Epithelial cell of prostate (primary cell): ENCODE measurements at places on chromosomes 3 and 15.

GRCh38 chr15:75198560-75199356 is 2.9 kb upstream of the C15orf39 start:
- no peak for DNase-seq

GRCh38 chr3:10930666-10931040 is 61.9 kb upstream of the SLC6A1 start:
- no peak for DNase-seq

- no peak for DNase-seq
Observed at GRCh38 chr3:17336291-17336690, 406.1 kb downstream of the TBC1D5 start.

- DNase-seq: no peak
Observed at GRCh38 chr3:172766241-172766640, 15.7 kb downstream of the ECT2 start.

GRCh38 chr3:11228041-11228440 is 44.2 kb upstream of the ATG7 start:
- no peak for DNase-seq

- no peak for DNase-seq
Observed at GRCh38 chr3:88133711-88134263, 16.0 kb upstream of the C3orf38 start.

GRCh38 chr3:122678506-122678905 is 2.1 kb upstream of the PARP14 start:
- DNase-seq: no peak

DNA sequence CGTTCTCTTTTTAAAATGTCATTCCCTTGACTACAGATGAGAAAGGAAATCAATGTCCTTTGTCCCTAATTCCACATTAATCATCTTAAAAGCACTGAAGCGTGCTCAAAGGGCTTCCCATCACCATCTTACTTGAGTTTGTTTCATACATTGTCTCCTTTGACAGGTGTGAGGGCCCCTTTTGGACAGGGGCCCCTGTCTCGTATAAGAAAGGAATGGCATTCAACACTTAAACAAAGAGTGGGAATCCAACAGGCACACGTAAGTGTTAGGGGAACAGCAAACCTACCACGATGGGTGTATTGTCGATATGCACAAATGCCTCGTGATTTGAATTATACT is 5.0 kb downstream of the SSUH2 start:
- DNase-seq: no peak

GRCh38 chr3:20060974-20061685 is 20.9 kb downstream of the KAT2B start:
- no peak for DNase-seq

- no peak for DNase-seq
Observed at GRCh38 chr15:77541421-77542181, 91.1 kb downstream of the LINGO1 start.

- no peak for DNase-seq
Observed at GRCh38 chr3:35223632-35224394, 415.5 kb upstream of the ARPP21 start.

GRCh38 chr3:179806177-179806576 is 153.3 kb downstream of the USP13 start:
- peak; percentile 18 for DNase-seq

GRCh38 chr15:29043736-29044502 is 158.1 kb downstream of the APBA2 start:
- DNase-seq: no peak

DNA sequence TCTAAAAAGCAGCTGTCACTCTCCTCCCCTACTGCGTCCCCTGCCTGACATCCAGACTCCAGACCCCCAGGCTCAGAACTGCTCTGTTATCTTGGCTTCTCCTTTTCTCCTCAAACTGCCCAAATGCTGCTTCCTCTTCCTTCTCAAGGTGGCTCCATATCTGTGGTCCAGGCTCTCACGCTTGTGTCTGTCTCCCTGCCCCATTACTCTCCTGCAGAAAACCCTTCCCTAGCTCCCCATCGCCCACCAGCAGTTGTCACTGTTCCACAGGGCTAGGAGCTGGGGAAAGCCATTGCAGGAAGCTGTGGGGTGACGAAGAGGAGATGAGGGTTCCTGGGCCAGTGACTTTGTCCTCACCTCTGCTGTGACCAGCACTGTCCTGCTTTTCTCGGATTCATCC is 30.7 kb upstream of the CGNL1 start:
- DNase-seq: no peak

DNA sequence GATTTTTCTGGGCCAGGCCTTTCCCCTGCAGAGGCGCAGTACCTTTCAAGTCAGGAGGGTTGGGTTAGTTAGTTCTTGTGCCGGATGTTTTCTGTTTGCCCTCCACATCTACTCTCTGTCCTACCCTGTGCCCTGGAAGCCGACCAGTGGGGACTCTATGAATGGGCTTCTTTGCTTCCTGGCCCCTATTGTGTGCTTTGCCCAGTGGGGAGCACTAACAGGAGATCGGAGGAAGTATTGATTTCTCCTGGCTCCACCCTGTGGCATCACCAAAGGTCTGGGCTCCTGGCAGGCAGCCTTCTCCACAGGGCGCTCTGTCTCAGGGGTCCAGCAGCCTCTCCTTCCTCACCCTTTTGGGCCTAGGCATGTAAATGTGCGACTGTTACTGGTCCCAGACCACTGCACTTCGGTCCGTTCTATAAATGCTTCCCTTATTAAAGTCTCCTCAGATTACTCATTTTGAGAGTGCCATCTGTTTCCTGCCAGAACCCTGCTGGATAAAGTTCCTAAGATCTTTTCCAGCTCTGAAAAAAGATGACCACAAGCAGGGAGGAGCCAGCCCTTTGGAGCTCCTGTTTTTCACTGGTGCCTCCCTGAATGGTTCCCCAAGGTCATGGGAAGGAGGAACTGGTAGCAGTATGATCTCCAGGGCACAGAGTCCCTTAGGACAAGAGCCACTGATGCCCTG is 44.5 kb downstream of the CTDSPL start:
- DNase-seq: no peak

- DNase-seq: no peak
Observed at GRCh38 chr3:129039271-129040038, 21.1 kb upstream of the GP9 start.

GRCh38 chr3:126119008-126119675 is 35.2 kb upstream of the SLC41A3 start:
- peak; percentile 46 for DNase-seq

- no peak for DNase-seq
Observed at GRCh38 chr3:163213838-163214237, 1717.2 kb downstream of the OTOL1 start.

GRCh38 chr3:103657756-103658155 is 1222.9 kb downstream of the ZPLD1 start:
- no peak for DNase-seq

DNA sequence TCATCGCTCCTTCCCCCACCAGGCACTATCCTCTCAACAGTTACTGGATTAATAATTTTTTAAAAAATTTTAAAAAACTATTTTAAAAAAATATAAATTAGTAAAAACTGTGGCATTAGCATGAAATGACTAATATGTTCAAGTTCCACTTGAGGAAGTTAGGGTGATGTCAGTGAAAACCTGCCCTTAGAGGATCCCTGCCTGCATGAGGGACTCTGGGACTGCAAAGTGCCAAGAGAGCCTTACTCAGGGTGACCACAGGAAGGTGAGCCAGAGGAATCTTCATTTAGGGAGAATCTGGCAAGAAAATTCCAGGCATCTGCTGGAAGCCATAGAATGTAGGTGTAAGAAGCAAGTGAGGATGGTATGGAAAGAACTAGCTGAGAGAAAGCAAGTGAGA is 157.7 kb upstream of the BCL6 start:
- no peak for DNase-seq

DNA sequence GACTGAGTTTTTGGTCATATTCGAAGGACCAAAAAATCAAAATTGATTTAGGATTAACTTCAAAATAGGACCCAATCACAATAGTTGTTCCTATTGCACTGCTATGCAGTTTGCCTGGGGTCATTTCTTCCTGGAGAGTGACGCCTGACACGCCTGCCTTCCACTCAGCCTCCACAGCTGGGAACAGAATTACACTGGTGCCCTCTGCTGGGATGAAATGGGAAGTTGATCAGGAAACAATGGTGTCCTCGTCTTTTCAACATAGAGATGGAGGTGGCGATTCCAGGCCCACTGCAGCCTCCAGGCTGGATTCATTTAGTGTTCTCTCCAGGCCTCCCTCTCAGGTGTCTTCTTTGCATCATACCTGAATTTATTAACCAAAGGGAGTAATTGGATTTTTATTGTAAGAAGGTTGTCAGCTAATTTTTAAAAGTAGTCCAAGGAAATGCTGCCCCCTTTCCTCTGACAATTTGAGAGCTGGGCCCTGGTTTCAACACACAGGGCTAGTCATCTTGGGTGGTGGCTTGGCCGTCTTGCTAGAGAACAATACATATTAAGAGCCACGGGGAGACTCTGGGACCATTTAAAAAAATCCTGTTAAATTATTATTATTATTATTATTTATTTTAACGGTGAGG is 69.7 kb downstream of the GAP43 start:
- no peak for DNase-seq

GRCh38 chr3:161657786-161658185 is 161.2 kb downstream of the OTOL1 start:
- DNase-seq: no peak

DNA sequence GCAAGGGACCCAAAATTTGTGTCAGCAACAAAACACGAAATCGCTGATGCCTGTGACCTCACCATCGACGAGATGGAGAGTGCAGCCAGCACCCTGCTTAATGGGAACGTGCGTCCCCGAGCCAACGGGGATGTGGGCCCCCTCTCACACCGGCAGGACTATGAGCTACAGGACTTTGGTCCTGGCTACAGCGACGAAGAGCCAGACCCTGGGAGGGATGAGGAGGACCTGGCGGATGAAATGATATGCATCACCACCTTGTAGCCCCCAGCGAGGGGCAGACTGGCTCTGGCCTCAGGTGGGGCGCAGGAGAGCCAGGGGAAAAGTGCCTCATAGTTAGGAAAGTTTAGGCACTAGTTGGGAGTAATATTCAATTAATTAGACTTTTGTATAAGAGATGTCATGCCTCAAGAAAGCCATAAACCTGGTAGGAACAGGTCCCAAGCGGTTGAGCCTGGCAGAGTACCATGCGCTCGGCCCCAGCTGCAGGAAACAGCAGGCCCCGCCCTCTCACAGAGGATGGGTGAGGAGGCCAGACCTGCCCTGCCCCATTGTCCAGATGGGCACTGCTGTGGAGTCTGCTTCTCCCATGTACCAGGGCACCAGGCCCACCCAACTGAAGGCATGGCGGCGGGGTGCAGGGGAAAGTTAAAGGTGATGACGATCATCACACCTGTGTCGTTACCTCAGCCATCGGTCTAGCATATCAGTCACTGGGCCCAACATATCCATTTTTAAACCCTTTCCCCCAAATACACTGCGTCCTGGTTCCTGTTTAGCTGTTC is 34.9 kb downstream of the CHDH start:
- DNase-seq: no peak

DNA sequence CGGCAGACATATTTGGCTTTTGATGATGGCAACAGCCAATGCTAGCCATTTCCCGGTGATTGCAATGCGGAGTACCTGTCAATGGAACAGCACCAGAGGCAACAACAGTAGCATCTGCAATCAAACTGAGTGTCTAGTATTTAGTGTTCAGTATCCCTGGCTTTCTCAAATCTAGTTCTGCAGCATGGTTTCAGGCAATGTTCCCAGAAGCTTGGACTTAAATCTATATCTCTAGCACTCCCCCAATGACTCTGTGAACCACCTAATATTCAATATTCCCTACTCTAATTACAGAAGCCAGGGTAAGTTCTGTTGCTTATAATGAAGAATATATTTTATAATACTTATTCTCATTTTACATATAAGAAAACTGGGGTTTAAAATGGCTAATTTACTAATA is 48.2 kb downstream of the TBL1XR1 start:
- no peak for DNase-seq

DNA sequence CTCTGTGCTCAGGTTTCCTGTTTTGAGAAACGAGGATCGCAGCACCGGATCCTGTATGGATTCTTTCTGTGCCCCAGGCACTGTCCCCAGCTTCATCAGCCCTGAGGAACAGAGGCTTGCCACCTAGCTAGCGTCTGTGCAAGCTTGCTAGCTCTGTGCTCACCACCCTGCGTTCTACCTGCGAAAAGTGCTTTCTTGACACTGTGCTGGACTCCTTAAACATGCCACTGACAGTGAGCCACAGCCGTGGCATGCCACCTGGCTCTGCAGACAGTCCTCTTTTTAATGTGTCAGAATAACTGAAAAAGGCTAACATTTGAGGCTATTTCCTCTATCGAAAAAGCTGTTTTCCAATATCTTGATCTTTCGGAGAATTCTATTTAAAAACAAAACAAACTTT is 1.4 kb downstream of the PGPEP1L start:
- no peak for DNase-seq

DNA sequence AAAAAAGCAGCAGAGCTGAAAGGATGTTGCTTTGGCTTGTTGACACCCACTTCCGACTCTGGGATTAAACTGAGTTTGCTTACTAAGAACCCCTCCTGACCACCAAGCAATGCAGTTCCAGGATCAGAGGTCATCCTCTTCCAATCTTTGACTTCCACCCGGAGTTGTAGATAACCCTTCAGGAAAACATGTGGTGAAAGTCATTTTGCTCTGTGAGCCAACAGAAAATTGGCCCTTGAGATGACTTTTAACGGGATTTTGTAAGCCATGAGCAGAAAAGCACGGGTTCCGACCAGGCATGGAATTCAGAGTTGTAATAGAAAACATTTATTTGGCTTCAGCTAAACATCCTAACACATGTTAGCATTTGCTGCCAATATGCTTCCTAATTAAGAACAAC is 171.6 kb upstream of the NR2F2 start:
- DNase-seq: no peak

DNA sequence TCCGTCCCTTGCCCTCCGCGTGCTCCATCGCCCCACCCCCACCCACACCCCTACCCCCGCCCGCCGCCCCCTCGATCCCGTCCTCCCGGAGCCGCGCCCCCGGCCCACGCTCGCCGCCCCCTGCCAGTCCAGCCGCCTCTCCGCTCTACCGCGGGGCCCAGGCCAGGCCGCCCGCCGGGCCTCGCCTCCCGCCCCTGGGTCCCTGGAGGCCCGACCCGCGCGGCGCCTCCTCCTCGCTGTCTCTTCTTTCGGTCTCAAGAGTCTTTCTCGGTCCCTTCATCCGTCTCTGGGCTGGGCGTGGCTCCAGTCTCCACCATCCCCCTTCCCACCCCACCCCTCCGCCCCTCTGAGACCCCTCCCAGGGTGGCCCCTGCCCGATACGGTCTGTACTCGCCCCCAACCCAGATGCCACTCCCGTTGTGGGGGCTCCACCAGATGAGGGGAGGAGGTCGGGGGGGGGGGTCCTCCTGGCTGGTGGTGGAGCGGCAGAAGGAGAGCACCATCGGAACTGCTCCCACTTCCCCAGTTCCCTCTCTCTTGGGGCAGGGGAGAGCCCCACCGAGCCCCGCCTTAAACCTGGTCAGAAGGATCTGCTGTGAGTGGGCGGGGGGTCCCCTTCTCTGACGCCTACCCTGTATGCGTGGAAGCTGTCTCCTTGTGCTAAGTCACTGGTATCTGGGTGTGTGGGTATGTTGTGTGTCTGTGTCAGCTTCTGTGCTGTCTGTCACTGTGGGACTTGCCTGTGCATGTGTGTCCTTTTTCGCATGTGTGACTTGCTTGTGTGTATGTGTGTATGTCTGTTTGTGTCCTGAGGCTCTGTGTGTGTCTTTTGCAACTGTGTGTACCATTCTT is 1.0 kb downstream of the PRKCD start:
- DNase-seq: no peak
